ENCODE measurements at places on chromosomes 2 and 18. TPM values are rescaled to one million over a fixed set of nuclear protein-coding genes. Genes with fewer than 3 reads are reported as not detected.

DNA sequence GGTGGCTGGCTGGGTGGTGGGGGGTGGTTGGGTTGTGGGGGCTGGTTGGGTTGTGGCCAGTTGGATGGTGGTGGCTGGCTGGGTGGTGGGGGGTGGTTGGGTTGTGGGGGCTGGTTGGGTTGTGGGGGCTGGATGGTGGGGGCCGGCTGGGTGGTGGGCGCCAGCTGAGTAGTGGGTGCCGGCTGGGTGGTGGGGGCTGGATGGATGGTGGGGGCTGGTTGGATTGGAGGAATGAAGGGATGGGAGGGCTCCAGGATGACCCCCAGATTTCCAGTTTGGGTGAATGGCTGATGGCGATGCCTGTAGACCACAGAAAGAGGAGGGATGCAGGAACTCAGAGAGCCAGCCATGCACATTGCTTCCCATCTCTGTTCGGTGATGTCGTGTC is 26.8 kb upstream of the GPR17 start:
- DNase-seq = no peak

DNA sequence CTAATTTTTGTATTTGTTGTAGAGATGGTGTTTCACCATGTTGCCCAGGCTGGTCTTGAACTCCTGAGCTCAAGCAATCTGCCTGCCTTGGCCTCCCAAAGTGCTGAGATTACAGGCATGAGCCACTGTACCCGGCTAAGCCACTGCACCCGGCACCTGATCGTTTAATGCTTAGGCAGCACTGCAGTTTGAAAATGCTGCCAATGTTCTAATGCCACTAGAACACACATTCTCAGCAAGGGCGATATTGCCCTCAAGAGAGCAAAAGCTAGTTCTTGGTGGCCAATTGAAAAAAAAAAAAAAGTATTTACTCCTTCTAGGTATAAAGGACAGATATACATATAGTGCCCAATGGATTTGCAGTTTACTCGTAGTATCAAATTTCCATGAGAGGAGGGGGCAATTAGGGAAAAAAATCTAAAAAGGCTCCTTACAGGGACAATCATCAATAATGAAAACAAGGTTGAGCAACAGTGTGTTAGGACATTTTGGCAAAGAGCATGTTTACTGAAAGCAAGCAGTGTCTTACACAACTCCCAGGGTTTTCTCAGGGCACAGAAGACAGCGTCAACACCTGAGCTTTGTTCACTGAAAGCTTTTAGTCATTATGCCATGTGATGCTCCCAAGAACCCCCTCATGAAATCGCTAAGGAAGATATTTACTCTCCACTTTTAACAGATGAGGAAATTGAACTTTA is 199.9 kb upstream of the PKDCC start:
- no peak for DNase-seq

- DNase-seq = peak; percentile 59
Measured at GRCh38 chr2:218259099-218259961, 1.5 kb upstream of the GPBAR1 start.

DNA sequence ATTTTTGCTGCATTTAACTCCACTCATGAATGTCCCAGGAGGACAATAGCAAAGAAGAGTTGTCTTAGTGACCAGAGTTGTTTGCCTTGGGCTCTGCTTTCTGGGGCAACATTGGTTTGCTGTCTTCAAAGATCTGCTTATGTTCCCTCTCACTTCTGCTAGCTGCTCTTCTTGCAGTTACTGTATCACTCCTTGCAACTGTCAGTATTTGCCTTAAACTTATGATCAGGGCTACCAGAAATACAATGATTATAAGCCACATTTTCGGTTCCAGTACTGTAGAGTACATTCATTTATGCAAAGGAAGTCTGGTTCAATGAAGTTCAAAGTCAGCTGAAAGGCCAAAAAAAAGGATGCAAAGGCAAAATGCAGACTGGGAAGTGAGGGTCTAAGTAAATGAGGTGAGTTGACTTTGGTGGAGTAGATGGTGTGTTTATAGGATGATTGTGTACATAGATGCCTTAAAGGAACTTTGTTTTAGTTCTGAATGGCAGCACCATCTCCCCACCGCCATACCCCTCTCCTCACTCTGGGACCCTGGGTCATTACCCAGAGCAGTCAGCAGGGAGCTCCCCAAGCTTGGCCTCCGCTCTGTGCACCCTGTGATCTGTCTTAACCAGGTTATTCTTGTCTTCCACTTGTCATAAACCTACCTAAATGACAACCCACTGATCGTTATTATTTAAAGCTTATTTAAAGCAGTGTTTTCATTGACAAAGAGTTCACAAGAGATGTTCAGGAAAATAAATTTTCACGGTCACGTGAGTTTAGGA is 236.0 kb downstream of the DOK6 start:
- DNase-seq = no peak

DNA sequence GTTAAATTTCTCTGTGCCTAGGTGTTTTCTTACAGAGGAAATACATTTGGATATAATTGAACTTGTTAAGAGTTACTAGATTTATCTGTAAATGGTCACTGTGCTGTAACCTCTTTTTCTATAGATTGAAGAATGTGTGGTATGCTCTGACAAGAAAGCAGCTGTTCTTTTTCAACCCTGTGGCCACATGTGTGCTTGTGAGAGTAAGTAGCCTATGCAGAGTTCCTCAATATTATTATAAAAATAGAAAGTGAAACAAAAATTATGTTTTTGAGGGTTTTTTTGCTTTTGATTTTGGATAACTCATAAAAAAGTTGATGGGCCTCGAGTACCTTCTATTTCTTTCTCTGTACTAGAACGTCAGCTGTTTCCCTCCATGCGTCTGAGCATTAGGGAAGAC is 112.4 kb downstream of the MIB1 start:
- no peak for DNase-seq

DNA sequence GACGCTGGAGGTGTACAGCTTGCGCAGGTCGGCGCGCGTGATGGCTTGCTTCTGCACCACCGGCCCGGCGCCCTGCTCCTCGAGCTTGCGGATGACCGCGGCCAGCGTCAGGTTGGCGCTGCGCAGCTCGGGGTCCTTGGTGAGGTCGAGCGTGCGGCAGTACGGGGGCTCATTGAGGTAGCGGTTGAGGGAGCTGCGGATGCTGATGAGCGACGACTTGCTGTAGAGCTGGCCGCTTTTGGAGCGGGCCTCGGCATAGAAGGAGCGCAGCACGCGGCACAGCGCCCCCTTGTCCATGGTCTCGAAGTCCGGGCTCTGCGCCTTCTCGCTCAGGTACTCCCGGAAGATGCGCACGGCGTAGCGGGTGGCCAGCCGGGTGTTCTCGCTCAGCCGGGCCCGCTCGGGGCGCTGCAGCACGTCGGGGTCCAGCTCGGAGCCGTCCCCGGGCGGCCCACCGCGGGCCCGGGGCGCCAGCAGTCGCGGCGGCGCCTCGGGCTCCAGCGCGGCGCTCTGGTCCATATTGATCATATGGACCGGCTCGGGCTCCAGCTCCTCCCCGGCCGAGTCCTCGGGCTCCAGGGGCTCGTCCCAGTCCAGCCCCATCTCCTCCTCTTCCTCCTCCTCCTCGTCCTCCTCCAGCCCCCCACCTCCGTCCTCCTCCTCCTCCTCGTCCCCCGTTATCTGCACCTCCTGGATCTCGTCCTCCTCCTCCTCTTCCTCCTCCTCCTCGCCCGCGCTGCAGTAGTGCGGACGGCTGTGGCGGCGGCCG is 523 bp downstream of the KCTD1 start:
- DNase-seq = no peak

- no peak for DNase-seq
Measured at GRCh38 chr18:64017870-64018269, 48.0 kb downstream of the SERPINB8 start.

- DNase-seq = no peak
Measured at GRCh38 chr2:232147440-232148077, 186.0 kb downstream of the DIS3L2 start.

GRCh38 chr2:205636549-205637319 is 45.6 kb upstream of the NRP2 start:
- no peak for DNase-seq

DNA sequence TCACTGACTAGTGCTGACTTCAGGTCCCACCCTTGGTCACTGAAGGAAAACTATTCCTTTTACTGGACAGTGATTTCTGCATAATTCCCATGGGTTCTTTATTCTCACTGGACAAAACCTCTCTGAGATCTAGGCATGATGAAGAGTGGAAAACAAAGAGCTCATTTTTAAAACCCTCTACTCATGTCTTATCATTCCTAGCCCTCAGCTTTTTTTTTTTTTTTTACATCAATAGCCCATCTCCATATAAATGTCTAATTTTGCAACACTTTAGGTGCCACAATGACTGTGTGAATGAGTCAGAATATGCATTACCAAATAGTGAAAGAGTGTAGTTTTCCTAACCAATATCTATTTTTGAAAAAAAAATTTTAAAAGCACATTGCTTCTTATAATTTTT is 74.8 kb downstream of the TCF4 start:
- no peak for DNase-seq

- no peak for DNase-seq
Measured at GRCh38 chr2:25320077-25320476, 21.6 kb downstream of the DNMT3A start.

DNA sequence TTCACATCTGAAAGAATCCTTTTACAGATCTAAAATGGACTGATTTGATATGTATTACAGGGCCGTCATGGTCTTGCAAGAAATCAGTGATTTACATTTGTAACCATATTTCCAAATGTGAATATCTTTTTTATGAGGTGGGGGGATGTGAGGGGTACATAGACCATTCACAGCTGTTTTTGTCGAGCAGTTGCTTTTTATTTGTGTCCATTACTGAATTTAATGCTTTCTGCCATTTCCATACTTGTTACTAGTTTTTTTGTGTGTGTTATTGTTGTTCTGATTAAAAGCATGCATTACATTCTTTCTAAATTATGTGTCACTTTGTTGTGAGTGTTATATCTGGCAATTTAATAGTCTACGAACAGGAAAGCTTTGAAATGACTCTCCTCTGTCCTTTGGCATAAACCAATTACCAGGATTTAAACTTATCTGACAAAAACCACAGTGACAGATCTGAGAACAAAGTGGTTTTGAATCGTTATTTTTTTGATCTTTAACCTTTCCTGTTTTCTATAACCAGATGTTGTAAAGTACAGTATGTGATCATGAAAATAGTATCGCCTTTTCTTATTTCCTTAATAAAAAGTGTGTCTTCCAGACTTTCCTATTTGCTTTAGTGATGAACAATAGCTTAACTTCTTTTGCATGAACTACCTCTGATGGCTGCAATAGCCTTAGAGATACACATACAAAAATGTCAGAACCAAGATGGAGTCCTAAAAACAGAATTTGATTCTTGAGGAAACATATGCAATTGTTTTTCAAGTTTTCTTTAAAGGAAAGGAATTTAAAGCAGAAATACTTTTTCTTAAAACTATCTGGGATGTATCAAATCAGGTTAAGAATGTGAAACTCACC is 354.2 kb upstream of the ACVR2A start:
- no peak for DNase-seq

GRCh38 chr2:37837628-37838328 is 87.3 kb upstream of the RMDN2 start:
- DNase-seq = no peak

GRCh38 chr2:130949954-130950353 is 113.2 kb downstream of the ARHGEF4 start:
- DNase-seq = no peak

DNA sequence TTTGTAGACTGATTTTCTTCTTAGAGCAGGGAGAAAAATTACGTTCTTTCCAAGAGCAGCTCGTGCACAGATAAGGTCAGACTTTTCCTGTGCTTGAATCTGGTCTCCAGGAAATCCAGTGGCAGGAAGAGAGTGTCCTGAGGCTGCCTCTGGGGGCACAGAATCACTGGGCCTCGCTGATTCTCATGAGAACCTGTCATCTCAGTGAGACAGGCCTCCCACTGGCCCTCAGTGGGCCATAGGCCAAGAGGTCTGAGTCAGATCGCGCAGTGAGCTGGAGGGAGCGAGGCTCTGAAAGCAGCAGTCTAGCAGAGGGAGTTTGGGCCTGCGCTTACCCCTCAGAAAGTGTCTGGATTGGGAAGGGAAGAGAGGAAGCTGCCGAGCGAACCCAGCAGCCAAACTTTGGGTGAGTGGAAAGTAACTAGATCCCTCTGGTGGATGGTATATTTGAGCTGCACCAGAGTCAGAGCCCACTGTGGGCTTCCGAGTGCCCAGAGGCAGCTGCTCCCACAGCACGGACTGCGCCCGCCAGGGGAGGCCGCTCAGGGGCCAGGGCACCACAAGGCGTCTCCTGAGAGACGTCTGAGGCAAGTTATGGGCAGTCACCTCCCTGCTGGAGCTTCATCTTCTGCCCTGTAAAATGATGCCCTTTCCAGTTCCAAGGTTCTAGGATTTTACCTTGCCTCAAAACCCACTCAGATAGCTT is 8.2 kb downstream of the GDF7 start:
- DNase-seq = peak; percentile 94

DNA sequence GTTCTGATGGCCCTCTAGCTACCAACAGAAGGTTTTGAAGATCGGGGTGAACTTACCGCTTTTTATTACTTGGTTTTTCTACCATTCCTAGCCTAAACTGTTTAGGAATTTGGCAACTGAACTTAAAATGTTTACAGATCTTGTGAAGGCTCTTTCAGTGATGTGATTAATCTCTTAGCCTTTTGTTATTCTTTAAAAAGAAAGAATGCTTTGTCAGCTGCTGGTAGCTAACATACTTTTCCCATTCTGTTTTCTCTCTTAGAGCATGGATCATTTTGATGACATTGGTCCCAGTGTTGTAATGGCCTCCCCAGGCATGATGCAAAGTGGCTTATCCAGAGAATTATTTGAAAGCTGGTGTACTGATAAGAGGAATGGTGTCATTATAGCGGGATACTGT is 18.1 kb downstream of the CPSF3 start:
- no peak for DNase-seq

- no peak for DNase-seq
Measured at GRCh38 chr2:63594660-63595059, 5.9 kb downstream of the MDH1 start.

Gene CRYGC
- not detected for total RNA-seq

Gene SERPINB12
- not detected for total RNA-seq

Gene IGFBP5
- 2.9 TPM for total RNA-seq

Gene HOXD3
- 10.9 TPM for total RNA-seq

Gene RTP5
- total RNA-seq = not detected

Gene ALPG
- total RNA-seq = not detected

Gene RGPD3
- total RNA-seq = 0.06 TPM

Gene KLHL30
- not detected for total RNA-seq

Gene PNKD
- total RNA-seq = 36.4 TPM

Gene SGPP2
- 0.92 TPM for total RNA-seq

All from Daoy (cell line).